Naive thymus-derived CD4-positive, alpha-beta T cell (primary cell): ENCODE measurements at places on chromosomes 16 and 17. TPM values are rescaled to one million over a fixed set of nuclear protein-coding genes. Genes with fewer than 3 reads are reported as not detected.
A peak's percentile ranks its signal among the peaks of the same experiment; 100 is the strongest.

DNA sequence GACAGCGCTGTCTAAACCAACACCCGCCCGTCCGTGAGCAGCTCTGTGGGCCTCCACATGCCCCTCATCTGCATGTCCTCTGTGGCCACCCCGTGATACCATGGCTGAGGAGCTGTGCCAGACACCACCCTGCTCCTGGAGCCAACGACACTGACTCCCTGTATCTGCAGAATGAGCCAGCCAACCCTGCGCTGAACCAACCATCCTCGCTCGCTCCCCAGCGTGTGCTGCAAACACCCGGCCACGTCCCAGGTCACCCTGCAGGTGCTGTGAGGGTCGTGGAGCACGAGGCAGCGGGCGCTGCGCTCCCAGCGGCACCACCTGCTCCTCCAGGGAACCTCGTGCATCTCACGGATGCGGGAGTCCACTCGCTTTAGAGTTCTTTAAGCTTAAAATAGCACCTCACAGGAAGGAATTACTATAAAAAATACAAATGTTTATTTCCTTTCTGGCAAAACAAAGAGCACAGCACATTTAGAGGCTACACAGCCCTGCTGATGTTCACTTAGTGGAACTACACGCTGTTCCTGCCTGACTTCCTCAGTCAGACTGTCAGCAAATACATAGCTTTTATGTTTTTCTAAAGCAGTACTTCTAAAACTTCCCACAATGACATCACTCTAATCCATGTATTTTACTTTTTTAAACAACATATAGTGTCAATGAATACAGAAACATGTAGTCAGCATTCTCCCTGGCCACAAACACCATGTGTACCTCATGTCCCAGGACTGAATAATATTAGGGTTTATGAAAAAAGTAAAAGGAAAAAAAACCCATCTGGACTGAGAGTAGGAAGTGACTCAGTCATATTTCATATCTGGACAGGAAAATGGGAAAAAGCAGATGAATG, 43.5 kb downstream of the MAP1LC3B start:
- peaks cover 17% of the 10 kb centered on the region for H3K36me3 ChIP-seq
- H3K27me3 ChIP-seq = no peaks in the 10 kb centered on the region
- DNase-seq = peak; percentile 14
- no peak overlapping the region for H3K4me3 ChIP-seq
- no peak overlapping the region for H3K27ac ChIP-seq

ATP2A1 gene
- total RNA-seq = 0.89 TPM

DNA sequence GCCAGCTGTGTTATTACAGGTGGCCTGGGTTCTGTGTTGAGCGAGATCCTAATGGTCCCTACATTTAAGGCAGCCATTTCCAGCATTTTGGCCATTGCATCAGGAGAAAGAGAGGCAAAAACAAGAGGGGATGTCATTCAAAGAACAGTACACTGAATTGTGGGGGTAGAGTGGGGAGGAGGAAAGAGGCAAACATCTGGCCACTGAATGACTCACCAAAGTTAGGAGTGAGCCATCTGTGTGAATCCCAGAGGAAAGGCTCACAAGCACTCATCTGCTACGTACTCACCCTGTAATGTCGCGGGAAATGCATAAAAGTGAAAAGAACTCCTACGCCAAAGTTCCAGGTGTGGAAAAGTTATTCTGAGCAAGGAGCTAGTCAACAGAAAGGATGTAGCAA, 16.7 kb downstream of the KRABD2 start:
- H3K27me3 ChIP-seq = no peaks in the 10 kb centered on the region
- H3K4me3 ChIP-seq = no peak overlapping the region
- H3K27ac ChIP-seq = no peak overlapping the region
- no peak for DNase-seq
- H3K36me3 ChIP-seq = no peaks in the 10 kb centered on the region
- no peaks in the 10 kb centered on the region for H3K4me1 ChIP-seq

CES3 gene
- total RNA-seq = 0.93 TPM
